ENCODE measurements at places on chromosomes 3 and 15.

DNA sequence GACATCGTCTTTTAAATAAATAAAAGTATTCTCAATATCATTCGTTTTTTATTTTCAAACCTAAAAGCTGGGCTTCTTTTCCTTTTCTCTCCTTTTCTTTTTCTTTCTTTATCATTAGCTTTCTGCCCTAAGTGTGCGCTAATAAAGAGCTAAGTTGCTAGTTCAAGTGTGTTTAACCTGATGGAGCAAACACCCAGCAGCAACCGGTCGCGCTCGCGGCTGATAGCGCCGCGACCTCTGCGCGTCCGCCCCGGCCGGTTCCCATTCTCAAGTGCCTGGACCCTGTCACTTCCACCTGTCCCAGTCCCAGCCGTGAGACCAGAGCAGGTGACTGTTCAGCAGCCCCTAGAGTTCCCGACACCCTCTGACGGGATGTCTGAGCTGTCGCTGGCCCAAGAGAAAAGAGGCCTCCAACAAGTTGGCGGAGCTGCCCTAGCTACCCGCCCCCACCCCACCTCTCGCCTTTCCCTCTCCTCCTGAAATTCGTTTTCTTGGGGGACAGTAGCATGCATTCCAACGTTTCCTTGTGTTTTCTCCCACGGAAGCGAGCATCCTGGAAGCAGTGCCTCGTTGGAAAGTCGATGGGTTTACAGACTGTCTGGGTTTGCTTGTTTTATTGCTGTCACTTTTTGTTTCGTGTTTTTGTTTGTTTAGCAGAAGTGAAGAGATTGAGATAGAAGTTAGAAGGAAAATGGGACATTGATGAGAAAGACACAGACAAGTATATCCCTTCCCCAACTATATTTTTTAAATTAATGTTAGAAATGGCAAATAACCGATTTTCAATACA, 3.1 kb upstream of the MECOM start:
- DNase-seq, result no peak
- no peak overlapping the region for H3K4me3 ChIP-seq
- peaks cover 98% of the 10 kb centered on the region for H3K27me3 ChIP-seq

DNA sequence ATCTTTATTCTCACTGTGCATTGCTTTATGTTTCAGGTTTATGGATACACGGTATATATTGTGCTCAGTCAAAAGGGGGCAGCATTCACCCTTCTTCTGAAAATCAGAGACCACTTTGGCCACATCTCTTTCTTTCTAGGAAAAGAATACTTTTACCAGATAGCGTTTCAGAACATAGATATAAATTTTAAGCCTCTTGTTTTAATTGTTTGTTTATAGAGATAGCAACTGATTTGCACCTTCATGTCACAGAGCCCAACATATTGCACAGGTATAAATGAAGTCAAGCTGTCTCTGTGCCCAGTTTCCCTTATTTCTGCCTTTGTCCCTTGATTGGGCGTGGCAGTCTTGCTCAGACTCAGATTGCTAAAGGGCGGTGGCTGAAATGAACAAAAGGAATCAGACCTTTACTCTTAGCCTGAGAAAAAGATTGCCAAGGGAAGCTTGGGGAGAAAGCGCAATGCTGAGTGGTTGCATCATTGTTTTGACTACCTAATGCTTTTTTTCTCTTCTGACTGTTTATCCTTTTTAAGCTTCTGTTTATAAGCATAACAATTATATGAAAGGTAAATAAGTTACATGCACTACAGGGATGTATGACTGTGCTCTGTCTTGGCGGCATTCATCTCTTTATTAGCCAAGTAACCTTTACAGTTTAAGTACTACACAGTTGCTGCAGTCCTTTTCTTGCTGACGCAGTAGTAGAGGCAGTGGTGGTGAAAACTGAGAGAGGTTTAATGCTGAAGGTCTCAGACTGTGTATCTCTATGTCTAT, 70.8 kb upstream of the ZBTB20 start:
- H3K4me3 ChIP-seq, result no peak overlapping the region
- H3K4me1 ChIP-seq, result peaks cover 4% of the 10 kb centered on the region
- H3K36me3 ChIP-seq, result no peaks in the 10 kb centered on the region
- no peak overlapping the region for H3K27ac ChIP-seq

GRCh38 chr3:71805691-71806090, 20.7 kb upstream of the PROK2 start:
- H3K4me3 ChIP-seq, result no peak overlapping the region
- no peaks in the 10 kb centered on the region for H3K36me3 ChIP-seq
- no peak for DNase-seq
- H3K4me1 ChIP-seq, result no peaks in the 10 kb centered on the region
- no peak overlapping the region for H3K27ac ChIP-seq

DNA sequence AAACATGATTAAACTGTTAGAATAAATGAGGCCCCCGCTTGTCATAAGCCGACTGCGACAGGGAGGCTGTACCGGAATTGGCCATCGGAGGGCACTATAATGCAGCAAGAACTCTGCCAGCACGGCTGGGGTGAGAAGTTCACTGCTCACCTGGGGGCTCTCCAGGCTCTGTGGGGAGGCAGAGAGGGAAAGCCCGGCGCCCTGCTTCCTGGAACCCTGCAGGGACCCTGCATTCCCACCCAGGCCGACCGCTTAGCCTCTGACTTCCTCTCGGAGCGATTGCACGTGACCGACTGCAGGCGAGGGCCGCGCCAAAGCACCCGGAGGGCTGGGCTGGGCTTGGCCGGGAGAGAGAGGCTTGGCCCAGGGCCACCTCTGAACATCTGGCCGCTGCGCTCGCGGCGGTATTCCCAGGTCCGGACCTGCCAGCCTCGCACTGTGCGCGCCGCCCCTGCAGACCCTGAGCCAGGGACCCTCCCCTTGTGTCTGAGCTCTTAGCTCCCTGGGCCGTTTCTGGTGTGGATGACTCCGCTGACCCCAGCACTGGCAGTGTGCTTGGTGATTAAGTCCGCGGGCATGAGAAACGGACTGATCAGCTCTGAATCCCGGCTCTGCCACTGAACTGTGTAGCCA, 26.2 kb downstream of the DRD3 start:
- no peaks in the 10 kb centered on the region for H3K27me3 ChIP-seq
- H3K27ac ChIP-seq, result no peak overlapping the region
- H3K36me3 ChIP-seq, result no peaks in the 10 kb centered on the region
- peak overlapping the region; percentile 57 for H3K4me3 ChIP-seq

- no peaks in the 10 kb centered on the region for H3K4me1 ChIP-seq
- H3K27ac ChIP-seq, result no peak overlapping the region
- no peaks in the 10 kb centered on the region for H3K27me3 ChIP-seq
- no peak for DNase-seq
Measured at GRCh38 chr3:133136114-133137041, 98.2 kb downstream of the TMEM108 start.

- DNase-seq, result no peak
- H3K27me3 ChIP-seq, result no peaks in the 10 kb centered on the region
- H3K36me3 ChIP-seq, result peaks cover 28% of the 10 kb centered on the region
- H3K27ac ChIP-seq, result peak overlapping the region; percentile 90
- H3K4me3 ChIP-seq, result no peak overlapping the region
- H3K4me1 ChIP-seq, result peaks cover 14% of the 10 kb centered on the region
Measured at GRCh38 chr3:9808345-9809037, 1.6 kb upstream of the TTLL3 start.

DNA sequence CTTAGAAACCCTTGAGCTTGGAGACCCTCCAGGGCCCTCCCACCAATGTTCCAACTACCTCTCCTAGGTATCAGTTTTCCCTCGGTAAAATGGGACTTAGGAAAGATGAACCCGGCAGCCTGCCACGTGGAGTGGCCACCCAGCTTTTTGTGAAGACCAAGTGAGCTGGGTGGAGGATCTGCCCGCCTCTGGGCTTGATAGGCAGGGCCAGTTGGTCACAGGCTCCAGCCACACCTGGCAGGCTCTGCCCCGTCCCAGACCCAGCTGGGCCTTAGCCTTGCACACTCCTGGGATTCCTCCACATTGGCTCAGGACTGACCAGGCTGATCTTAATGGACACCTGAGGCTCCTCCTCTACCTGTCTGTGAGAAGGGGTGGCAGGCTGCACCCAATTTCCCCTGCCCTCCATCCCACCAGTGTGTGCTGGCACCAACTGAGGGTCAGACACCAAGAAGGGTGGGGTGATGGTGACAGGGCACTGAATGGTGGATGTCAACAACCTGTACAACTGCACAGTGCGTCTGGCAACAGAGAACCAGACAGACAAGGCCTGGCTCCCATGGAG, 761 bp upstream of the GRIP2 start:
- H3K36me3 ChIP-seq, result no peaks in the 10 kb centered on the region
- H3K4me3 ChIP-seq, result no peak overlapping the region
- H3K27ac ChIP-seq, result no peak overlapping the region
- H3K4me1 ChIP-seq, result no peaks in the 10 kb centered on the region
- DNase-seq, result no peak

- DNase-seq, result no peak
- H3K27ac ChIP-seq, result peak overlapping the region; percentile 37
- no peak overlapping the region for H3K4me3 ChIP-seq
- no peaks in the 10 kb centered on the region for H3K27me3 ChIP-seq
- H3K4me1 ChIP-seq, result no peaks in the 10 kb centered on the region
Measured at GRCh38 chr3:29494305-29495036, 213.6 kb downstream of the RBMS3 start.

DNA sequence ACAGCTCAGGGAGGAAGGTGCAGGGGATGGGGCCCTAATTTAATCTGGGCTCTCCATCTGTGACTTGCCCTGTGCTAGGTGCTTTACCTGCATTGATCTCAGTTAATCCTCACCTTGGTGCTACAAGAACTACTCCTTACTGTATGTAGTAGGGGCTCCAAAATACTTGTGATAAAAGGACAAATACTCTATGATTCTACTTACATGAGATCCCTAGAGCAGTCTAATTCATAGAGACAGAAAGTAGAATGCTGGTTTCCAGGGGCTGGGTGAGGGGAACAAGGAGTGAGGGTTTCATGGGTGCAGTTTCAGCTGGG, 67.2 kb downstream of the SLC6A1 start:
- no peaks in the 10 kb centered on the region for H3K4me1 ChIP-seq
- peaks cover 7% of the 10 kb centered on the region for H3K27me3 ChIP-seq
- no peak for DNase-seq
- H3K4me3 ChIP-seq, result no peak overlapping the region

- no peak overlapping the region for H3K4me3 ChIP-seq
- no peak overlapping the region for H3K27ac ChIP-seq
- DNase-seq, result peak; percentile 28
- no peaks in the 10 kb centered on the region for H3K27me3 ChIP-seq
Measured at GRCh38 chr15:58361273-58361759, 70.5 kb upstream of the LIPC start.

DNA sequence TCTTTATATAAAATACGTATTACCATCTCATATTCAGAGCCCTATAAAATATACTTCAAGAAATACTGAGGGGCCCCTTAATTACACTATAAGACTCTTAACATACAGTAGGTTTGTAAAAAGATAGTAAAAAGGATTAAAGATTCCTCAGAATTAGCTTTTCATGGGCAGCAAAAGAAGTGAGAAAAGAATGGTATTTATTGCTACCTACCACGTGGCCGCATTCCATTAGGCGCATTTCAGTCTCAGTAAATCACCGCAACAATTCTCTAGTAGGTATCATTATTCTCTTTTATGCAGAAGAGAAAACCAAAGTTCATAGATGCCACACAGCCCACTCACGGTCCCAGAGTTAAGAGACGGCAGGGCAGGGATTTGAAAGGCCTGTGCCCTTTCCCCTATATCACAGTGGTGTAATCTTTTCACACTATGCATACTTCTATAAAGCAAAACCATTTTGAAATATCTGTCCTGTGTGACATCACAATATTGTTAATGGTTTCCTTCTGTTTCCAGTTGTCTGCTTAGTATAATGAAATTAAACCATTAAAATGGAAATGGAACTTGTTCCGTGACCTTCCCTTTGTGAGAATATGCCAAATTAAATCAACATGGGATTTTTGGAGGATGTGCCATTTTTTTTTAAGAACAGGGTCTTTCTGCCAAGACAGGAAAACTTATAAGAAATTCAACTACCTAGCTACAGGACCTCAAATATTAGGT, 1072.2 kb downstream of the FHIT start:
- H3K4me1 ChIP-seq, result no peaks in the 10 kb centered on the region
- H3K4me3 ChIP-seq, result no peak overlapping the region
- H3K27ac ChIP-seq, result no peak overlapping the region

- peaks cover 5% of the 10 kb centered on the region for H3K4me1 ChIP-seq
- no peak for DNase-seq
- H3K27me3 ChIP-seq, result no peaks in the 10 kb centered on the region
- H3K4me3 ChIP-seq, result no peak overlapping the region
Measured at GRCh38 chr15:100856867-100857266, 22.8 kb upstream of the ALDH1A3 start.
